Renal pelvis (tissue), 12 donors: ENCODE measurements at places on chromosomes 16 and 17. TPM values are rescaled to one million over a fixed set of nuclear protein-coding genes. Genes with fewer than 3 reads are reported as not detected.

GRCh38 chr17:60730273-60730672 lies 52.6 kb downstream of the BCAS3 start:
- DNase-seq = no peak

Gene DHRS7C
- not detected for polyA plus RNA-seq

Gene TMEM114
- 0.18 TPM for polyA plus RNA-seq

Gene ENPP7
- polyA plus RNA-seq = 6.0 TPM

Gene DRC3
- polyA plus RNA-seq = 12.9 TPM

DNA sequence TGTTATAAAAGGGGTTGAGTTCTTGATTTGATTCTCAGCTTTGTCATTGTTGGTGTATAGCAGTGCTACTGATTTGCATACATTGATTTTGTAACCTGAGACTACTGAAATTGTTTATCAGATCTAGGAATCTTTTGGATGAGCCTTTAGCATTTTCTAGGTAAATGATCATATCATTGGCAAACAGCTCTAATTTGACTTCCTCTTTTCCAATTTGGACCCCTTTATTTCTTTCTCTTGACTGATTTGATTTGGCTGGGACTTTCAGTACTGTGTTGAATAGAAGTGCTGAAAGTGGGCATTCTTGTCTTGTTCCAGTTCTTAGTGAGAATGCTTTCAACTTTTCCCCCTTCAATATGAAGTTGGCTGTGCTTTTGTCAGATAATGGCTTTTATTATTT lies 45.4 kb downstream of the ITGAM start:
- DNase-seq = no peak

Gene CIBAR2
- polyA plus RNA-seq = 0.36 TPM

Gene KRTAP4-6
- polyA plus RNA-seq = not detected

Gene ALDH3A1
- polyA plus RNA-seq = 1.5 TPM

DNA sequence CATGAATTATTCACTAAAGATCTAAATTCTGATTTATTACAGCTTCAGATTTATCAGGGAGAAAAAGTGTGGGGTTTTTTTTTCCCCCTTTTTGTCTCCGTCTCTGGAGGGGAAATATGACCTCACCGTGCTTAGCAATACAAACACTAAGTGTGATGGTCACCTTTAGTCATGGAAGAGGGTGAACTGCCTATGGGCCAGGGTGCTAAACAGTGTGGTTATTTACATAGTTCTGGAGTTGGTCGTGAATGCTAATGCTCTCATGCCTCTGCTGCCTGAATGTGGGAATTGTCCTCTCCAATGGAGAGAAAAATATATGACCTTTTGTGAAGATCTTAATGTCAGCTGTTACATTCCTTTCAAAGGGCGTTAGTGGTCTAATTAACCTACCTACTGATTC lies 44.8 kb upstream of the MSI2 start:
- DNase-seq = no peak

Gene KRTAP4-5
- not detected for polyA plus RNA-seq

DNA sequence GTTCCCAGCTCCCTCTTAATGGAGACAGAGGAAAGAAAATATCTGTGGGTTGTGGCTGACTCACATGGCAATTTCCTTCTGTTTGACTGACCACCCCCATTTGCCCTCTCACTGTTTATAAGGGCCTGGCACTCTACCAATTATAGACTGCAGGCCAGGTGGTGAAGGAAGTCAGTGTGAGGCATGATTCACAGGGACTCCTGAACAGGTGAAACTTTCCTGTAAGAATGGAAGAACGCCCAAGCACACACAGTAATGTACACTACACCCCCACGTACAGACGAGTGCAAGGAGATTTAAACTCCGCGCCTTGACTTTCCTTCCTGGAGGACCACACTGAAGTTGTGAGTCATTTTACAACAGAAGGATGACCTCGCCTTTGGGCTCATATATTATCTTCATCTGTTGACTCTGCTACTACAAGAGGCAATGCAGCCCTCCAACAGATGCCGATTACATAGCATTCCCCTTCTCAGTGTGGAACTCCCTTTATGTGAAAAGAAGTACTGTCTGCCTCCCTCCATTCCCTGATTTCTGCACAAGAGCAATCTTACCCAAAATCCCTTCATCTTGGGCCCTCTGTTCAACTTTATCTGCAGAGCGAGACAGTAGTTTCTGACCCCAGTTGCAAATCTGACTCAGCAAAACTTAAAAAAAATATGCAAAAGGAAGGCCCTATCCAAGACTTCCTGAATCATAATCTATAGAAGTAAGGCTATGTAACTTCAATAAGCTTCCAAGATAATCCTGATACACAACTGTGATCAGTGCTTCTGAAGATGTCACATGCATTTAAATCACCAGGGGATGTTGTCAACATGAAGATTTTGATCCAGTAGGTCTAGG lies 163.6 kb downstream of the SHISA6 start:
- DNase-seq = no peak

- DNase-seq = no peak
Measured at GRCh38 chr16:35440875-35441274, 1981.5 kb downstream of the TP53TG3F start.

Gene UBE2G1
- 57.6 TPM for polyA plus RNA-seq

DNA sequence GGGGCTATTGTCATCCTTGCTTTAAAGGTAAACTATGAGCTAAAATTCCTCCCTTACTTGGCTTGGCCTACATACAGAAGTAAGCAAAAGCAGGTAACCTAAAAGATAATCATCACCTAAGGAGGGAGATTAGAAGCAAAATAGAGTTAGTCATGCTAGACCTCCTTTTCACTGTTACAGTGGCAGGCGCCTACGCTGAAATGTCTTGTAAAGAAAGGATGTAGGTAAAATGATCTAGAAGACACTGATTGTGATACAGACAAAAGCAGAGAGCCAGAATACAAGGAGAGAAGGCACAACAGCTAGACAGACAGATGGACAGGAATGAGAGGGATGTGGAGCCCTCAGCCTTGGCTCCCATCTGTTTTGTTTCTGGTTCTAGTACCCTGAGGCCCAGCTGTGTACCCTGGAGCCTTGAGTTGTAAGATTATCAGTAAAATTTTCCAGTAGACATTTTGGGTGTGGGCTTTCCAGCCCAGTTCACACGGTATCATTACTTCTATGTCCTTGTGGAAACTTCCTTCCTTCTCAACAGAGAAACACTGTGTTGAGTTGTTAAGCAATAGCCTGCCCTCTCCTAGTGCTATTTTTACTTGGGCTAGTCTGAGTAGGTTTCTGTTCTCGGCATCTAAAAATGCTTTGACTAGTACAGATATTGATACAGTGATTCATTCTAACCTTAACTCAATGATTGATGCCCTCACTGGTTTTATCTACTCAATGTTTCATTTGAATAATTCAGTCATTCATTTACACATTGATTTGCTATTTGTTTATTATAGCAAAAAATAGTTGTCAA lies 7.7 kb upstream of the C16orf78 start:
- DNase-seq = no peak

Gene NPIPA7
- 35.8 TPM for polyA plus RNA-seq

GRCh38 chr17:12592941-12593340 lies 72.7 kb upstream of the MYOCD start:
- no peak for DNase-seq

Gene LRRC46
- 4.1 TPM for polyA plus RNA-seq

- DNase-seq = no peak
Measured at GRCh38 chr17:50986989-50987660, 121.0 kb upstream of the TOB1 start.
